Left renal cortex interstitium (tissue), 4 donors: ENCODE measurements at places on chromosomes 6 and 20. TPM values are rescaled to one million over a fixed set of nuclear protein-coding genes. Genes with fewer than 3 reads are reported as not detected.

DNA sequence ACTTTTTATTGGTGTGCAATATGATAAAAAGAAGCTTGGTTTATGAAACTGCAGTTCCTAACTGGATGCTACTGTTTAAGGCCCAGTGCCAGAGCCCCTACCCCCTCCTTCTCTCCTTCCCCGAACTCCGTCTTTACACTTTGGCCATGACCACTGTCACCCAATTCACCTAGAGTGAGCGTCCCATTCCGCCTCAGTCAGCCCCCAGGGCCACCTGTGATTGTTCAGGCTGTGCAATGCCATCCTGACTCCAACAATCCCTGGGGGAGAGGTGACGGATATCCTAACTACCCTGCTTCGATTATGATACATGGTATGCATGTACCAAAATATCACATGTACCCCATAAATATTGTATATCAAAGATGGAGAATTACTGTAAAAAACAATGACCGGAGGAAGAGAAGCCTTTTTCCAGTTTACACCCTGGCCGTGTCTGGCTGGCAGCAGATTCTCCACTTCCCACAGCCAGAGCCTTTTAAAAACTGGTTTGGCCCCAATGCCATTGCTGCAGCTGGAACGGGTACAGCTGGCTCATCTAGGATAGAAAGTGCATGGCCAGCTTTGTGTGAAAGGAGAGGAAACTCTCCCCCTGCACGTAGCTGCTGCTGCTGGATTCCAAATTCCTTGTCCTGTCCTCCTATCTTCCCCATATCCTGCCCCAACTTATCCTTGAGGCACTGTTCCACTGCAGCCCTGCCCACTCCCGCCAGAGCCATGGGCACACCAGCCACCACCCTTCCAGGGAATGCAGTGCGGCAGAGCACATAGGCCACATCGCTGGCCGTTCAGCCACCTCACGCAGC lies 99.7 kb downstream of the JPH2 start:
- DNase-seq, result no peak

PRDM1 gene
- polyA plus RNA-seq, result 4.2 TPM

- DNase-seq, result no peak
These were observed 9.6 kb downstream of the FAM83B start for GRCh38 chr6:54856129-54856528.

- no peak for DNase-seq
These were observed 21.6 kb downstream of the KIF16B start for GRCh38 chr20:16551607-16552006.
